ENCODE measurements at places on chromosomes 3 and 15. TPM values are rescaled to one million over a fixed set of nuclear protein-coding genes. Genes with fewer than 3 reads are reported as not detected.

DNA sequence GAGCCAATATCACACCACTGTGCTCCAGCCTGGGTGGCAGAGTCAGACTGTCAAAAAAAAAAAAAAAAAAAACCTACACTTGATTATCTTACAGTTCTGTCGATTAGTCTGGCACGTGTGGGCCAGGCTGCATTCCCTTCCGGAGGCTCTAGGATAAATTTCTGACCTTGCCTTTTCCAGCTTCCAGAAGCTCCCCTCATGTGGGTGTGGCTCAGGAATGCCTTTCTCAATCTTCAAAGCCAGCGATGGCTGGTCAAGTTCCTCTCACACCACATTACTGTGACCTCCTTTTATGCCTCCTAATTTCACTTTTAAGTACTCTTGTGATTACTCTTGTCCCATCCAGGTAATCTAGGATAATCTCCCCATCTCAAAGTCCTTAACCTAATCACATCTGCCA, 58.2 kb upstream of the DUT start:
- no peak for DNase-seq
- no peaks in the 10 kb centered on the region for H3K27me3 ChIP-seq
- H3K27ac ChIP-seq: no peak overlapping the region
- no peaks in the 10 kb centered on the region for H3K4me1 ChIP-seq
- H3K36me3 ChIP-seq: no peaks in the 10 kb centered on the region

PLCL2 gene
- total RNA-seq: 67.1 TPM

LHFPL4 gene
- total RNA-seq: not detected

DNA sequence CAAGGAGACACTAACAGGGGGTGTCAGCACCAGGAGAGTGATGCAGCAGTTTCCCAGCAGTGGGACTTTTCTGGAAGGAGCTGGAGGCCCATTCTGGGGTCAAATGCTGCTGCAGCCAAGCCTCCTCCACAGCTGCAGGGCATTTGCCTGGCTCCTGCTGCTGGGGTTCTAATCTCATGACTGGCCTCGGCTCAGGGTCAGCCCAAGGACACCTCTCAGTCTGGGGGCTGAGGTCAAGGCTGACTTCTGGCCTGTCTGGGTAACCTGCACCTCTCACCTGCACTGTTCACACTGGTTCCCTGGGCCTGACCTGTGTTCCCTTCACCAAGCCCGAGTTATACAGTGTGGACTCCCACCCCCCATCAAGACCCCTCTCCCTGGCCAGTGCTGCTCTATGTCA, 10.4 kb upstream of the C15orf39 start:
- H3K27me3 ChIP-seq: no peaks in the 10 kb centered on the region
- no peak overlapping the region for H3K27ac ChIP-seq
- no peaks in the 10 kb centered on the region for H3K36me3 ChIP-seq
- DNase-seq: no peak
- H3K4me1 ChIP-seq: no peaks in the 10 kb centered on the region
- no peak overlapping the region for H3K4me3 ChIP-seq

- H3K27ac ChIP-seq: no peak overlapping the region
- H3K4me1 ChIP-seq: no peaks in the 10 kb centered on the region
- H3K36me3 ChIP-seq: no peaks in the 10 kb centered on the region
Observed at GRCh38 chr3:27317096-27317495, 52.1 kb downstream of the NEK10 start.

LINS1 gene
- total RNA-seq: 76.4 TPM

GOLGA8O gene
- 2.3 TPM for total RNA-seq

DNA sequence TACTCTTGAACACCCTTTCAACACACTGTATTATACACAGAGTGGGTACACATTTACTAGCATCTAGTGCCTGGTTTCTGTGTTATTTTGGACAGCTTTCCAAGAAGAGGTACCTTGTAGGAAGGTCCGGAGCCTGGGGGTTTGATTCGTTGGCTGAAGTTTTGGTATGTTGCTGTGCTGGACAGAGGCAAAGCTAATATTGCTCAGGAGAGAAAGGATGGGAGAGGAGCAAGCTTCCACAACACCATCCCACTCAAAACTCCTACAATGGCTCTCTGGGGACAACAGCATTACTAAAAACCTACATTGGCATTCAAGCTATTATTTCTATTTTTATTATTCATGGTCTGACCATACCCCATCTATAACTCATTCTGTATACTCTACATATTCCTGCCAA, 1.1 kb upstream of the LYSMD2 start:
- H3K4me3 ChIP-seq: peak overlapping the region; percentile 57
- H3K36me3 ChIP-seq: no peaks in the 10 kb centered on the region
- H3K27me3 ChIP-seq: no peaks in the 10 kb centered on the region

DNA sequence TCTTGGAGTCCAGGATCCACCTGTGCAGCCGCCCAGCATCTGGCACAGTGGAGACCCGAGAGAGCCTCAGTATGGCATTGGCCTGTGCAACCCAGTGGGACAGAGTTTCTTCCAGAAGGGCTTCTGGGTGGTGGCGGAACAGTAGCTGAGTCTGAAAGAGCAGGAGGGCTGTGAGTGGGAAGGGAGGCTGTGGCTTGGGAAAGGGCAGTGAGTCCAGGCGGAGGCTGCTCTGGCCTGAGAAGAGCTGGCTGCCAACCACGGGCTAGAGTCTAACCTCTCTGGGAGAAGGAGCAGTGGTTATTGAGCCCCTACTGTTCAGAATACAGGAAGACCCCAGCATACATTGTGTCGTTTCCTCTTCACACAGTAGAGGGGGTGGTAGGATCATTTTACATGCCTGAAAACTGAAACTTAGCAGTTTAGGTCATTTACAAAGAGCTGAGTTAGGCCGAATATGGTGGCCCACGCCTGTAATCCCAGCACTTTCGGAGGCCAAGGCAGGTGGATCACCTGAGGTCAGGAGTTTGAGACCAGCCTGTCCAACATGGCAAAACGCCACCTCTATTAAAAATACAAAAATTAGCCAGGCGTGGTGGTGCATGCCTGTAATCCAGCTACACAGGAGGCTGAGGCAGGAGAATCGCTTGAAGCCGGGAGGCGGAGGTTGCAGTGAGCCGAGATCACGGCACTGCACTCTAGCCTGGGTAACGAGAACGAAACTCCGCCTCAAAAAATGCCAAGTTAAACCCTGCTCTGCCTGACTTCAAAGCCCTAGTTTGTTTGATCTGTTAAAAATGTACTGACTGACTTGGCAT, 3.2 kb downstream of the AEN start:
- peak overlapping the region; percentile 82 for H3K27ac ChIP-seq
- H3K4me3 ChIP-seq: peak overlapping the region; percentile 41
- peaks cover 16% of the 10 kb centered on the region for H3K36me3 ChIP-seq
- no peaks in the 10 kb centered on the region for H3K27me3 ChIP-seq

DNA sequence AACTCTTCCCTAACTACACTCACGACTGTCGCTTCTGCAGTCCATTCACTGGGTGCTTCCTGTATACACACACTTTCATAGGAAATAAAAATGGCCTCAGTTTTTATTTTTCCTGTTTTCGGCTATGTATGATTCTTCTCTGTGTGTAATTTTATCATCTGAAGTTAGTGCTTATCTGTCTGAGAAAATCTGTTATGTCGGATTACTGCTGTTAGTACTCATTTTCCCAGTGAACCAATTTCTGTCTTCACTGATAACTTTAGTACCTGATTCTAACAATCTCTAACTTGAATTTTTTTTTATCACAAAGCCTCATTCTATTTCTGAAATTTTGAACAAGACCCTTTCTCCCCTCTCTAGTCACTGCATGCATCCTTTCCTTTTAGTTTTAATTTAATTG, 20.9 kb downstream of the RAB5A start:
- DNase-seq: no peak
- H3K4me3 ChIP-seq: no peak overlapping the region
- no peaks in the 10 kb centered on the region for H3K36me3 ChIP-seq
- peaks cover 48% of the 10 kb centered on the region for H3K4me1 ChIP-seq
- no peak overlapping the region for H3K27ac ChIP-seq
- no peaks in the 10 kb centered on the region for H3K27me3 ChIP-seq

DNA sequence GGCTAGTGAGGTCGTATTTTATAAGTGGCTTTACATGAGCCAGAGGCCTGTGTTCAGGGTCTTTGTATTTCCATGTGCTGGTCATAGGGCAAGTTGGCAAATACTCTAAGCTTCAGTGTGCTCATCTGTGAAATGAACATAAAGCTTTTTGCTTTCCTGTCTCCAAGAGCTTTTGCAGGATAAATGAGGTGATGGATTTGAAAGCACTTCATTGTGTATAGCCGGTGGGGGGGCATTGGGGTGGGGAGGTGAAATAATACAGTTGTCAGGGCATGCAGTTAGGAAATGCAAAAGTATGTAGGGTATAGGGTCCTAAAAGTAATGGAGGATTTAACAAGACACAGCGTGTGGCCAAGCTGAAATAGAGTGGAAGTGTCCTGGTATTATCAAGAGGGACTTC, 67.7 kb downstream of the ARNT2 start:
- H3K4me1 ChIP-seq: no peaks in the 10 kb centered on the region
- H3K27ac ChIP-seq: no peak overlapping the region
- DNase-seq: no peak

XPC gene
- 104 TPM for total RNA-seq

DNA sequence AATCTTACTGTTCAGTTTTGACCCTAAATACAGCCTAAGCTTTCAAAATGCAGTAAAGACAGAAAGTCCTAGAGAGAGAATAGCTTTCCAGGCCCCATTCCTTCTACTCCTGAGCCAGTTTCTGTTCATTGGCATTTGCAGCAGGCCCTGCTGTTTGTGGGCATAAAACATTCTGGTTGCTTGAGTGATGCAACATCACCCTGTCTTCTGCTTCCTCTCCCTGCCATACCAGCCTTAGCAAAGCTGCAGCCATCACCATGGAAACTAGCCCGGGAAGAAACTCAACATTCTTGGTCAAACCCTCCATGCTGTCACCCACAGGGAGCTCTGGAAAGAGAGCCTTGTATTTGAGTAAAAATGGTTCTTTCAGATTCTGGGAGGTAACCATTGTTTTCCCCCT, 325.7 kb downstream of the MAGI1 start:
- no peaks in the 10 kb centered on the region for H3K36me3 ChIP-seq
- DNase-seq: no peak
- no peak overlapping the region for H3K27ac ChIP-seq
- no peaks in the 10 kb centered on the region for H3K27me3 ChIP-seq
- no peak overlapping the region for H3K4me3 ChIP-seq

DNA sequence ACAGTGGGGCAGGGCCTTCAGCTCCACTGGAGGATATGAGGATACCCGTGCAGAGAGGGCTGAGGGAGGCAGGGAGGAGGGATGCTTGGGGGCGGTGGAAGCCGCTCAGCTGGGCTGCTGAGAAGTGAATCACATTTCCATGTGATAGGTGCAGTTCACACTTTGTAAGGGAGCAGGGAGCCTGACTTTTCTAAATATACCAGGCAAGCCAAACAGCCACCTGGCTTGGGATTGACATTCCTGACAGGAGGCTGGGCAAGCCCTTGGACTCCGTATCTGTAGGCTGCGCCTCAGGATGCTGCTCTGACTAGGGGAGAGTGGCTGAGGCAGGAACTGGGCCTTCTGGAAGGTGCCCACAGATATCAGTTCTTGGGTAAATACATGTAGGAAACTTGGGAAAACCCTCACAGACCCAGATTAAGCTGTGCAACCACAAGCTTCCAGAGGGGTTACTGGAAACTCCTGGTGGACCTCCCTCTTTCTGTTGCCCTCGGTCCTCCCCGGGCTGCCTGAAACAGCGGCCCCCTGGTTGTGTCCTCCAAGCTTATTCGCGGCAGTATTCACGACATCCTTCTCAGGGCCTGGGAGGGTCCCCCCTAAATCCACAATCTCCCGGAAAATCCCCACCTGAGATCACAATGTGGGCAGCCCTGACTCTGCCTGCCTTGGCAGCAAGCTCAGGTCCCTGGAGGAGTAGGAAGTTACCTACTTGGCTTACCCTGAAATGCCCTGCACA, 33.0 kb upstream of the ADCY5 start:
- no peaks in the 10 kb centered on the region for H3K27me3 ChIP-seq
- no peak for DNase-seq
- H3K27ac ChIP-seq: no peak overlapping the region
- H3K36me3 ChIP-seq: no peaks in the 10 kb centered on the region

DNA sequence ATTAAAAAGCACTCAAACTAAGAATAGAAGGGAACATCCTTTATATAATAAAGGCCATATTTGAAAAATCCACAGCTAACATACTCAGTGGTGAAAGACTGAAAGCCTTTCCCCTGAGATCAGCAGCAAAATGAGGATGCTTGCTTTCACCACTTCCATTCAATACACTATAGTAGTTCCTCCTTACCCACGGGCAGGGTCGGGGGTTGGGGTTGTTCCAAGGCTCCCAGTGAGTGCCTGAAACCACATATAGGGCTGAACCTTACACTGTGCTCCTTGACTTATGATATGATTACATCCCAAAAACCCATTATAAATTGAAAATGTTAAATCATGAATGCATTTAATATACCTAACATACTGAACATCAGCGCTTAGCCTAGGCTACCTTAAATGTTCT, 37.7 kb downstream of the ALDH1L1 start:
- DNase-seq: no peak
- no peaks in the 10 kb centered on the region for H3K36me3 ChIP-seq
- H3K27ac ChIP-seq: no peak overlapping the region
- no peaks in the 10 kb centered on the region for H3K4me1 ChIP-seq

FBXO40 gene
- total RNA-seq: not detected

GRCh38 chr3:184568924-184569829, 7.6 kb downstream of the EPHB3 start:
- DNase-seq: no peak
- H3K36me3 ChIP-seq: no peaks in the 10 kb centered on the region
- no peak overlapping the region for H3K27ac ChIP-seq
- H3K27me3 ChIP-seq: no peaks in the 10 kb centered on the region
- no peak overlapping the region for H3K4me3 ChIP-seq

DNA sequence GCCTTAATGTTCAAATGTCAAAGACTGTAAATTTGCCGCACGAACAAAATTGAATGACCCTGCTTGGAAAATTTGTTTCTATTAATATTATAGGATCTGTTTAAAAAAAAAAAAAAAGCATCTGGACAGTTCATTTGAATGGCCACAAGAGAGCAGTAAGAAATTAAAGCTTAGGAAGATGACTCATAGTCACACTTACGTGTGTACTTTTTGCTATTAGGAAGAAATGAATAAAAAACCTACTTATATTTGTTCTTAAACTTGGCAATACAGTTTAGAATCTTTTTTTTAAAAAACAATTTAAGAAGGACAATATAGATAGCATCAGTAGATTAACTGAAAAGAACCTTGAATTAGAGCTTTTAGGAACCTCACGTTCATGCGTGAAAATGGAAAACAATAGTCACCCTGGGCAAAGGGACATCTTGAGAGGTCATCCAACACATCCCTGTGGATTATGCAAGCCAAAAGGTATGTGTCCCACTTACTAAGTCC, 621.8 kb downstream of the MECOM start:
- no peaks in the 10 kb centered on the region for H3K4me1 ChIP-seq
- no peaks in the 10 kb centered on the region for H3K27me3 ChIP-seq
- DNase-seq: no peak
- no peaks in the 10 kb centered on the region for H3K36me3 ChIP-seq

Data from CD4-positive, alpha-beta memory T cell (primary cell).